ENCODE measurements at places on chromosomes 6 and 20.

GRCh38 chr6:155678361-155678760, 222.7 kb upstream of the NOX3 start:
- no peak for DNase-seq

DNA sequence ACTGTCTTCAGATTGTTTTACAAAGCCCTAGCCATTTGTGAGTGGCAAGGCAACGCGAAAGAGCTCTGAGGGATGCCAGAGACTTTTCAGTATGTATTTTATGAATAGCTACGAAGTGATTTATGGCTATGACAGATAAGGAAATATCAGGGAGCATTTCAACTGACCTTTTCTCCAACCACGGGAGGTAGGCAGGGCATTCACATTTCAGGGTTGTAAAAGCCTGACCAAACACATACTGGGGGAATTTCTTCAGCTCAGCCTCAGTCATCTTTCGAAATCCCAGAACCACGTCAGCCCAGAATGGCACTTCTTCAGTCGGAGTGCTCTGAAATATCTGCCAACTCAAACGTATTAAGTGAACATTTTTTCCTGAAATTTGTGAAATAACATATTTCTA, 10.8 kb downstream of the DDO start:
- no peak for DNase-seq

- no peak for DNase-seq
Measured at GRCh38 chr6:97665446-97665845, 382.4 kb upstream of the MMS22L start.

DNA sequence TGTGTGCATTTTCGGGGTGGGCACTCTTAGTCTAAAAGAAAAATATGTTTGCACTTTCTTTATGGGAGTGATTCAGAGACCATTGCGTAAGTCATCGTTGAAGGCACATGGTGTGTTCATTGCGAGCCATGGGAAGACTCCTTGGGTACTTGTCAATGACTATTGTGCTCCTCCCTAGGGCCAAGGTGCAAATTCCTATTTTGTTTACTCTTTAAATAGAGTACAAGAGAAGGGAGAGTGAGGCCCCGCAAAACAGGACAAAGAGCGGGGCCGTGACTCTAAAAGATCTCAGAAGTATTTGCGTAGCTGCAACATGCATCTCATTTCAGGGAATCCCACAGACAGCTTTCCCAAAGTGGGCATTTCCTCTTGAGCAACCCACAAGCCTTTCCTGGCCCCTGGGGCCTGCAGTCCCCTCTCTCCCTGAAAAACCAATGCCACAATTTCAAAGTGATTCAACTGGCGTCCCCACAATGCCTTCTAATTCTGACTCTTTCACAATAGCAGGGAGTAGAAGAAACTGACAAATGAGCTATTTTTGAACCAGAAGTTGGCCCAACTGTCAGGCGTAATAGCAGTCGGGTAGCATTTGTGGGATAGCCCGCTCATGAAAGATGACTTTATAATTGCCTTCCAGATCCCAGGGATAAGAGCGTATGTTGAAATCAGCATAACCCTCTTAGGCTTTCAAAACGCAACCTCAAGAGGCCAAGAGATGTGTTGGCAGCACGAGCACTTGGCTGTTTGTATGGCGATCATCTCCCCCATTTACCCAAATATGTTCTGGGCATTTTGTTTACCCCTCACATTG, 277.9 kb upstream of the BMP2 start:
- DNase-seq, result no peak

GRCh38 chr6:156886409-156886808, 109.2 kb downstream of the ARID1B start:
- no peak for DNase-seq

GRCh38 chr20:51402201-51402600, 140.3 kb downstream of the NFATC2 start:
- DNase-seq, result no peak
